ENCODE measurements at places on chromosomes 12 and 14. TPM values are rescaled to one million over a fixed set of nuclear protein-coding genes. Genes with fewer than 3 reads are reported as not detected.

DNA sequence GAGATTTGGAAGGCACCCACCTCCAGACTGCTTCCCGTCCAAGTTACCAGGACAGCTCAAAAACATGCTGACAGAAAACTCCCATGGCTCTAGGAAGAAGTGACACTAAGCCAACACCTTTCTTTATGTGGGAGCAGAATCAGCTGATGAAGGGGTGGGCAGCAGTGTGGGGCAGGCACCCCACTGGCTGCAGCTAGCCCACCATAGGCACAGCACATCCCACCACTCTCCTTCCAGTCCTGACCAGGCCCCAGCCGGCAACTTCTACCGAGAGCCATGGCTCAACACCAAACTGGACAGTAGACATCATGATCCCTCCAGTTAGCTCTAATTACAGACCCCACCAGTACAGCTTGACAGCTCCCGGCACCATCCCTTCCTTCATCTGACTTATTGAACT lies 45.0 kb downstream of the SH2B3 start:
- DNase-seq, result no peak

GRCh38 chr14:102508774-102509745 lies 516 bp downstream of the ANKRD9 start:
- DNase-seq, result peak; percentile 49

EPYC gene
- total RNA-seq, result not detected

SMCO2 gene
- total RNA-seq, result not detected

PTPN21 gene
- 17.7 TPM for total RNA-seq

GRCh38 chr12:87520968-87521367 lies 508.2 kb downstream of the C12orf50 start:
- no peak for DNase-seq

DNA sequence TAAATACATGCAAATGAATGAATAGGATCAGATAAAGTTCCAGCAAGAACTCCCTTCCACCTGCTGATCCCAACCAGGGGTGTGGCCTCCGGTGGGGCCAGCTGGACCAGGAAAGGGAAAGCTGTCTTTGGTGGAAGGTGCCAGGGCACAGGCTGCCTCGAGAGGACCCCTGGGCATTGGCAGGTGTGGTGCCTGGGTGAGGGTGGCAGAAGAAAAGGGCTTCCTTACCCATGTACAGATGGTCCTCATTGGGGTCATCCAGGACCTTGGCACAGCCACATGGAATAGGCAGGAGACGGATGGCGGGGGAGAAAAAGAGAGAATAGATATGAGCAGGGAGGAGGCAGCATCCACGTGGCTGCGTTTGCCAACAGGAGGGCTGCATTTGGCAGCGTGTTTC lies 36.4 kb downstream of the CAMKK2 start:
- DNase-seq, result no peak

GRCh38 chr14:62655166-62655565 lies 390.1 kb downstream of the KCNH5 start:
- no peak for DNase-seq

GRCh38 chr12:116806845-116807440 lies 68.8 kb downstream of the RNFT2 start:
- DNase-seq, result no peak

LTB4R gene
- 6.8 TPM for total RNA-seq

DNA sequence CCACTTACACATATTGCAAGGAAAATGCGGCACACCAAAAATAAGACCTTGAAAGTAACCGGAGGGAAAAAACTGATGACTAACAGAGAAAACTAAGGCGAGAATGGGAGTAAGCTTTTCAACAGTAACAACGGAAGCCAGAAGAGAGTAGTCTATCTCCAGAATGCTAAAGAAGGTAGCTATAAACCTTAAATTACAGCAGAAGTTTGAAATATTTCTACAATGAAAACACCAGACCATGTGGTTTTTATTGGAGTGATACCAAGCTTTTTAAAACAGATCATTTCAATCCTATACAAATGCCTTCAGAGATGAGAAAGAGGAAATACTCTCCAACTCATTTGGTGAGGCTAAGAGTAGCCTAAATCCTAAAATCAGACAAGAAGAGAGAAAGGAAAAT lies 209.5 kb downstream of the ANO6 start:
- DNase-seq, result no peak

MSRB3 gene
- 90.3 TPM for total RNA-seq

- no peak for DNase-seq
Observed at GRCh38 chr12:110023059-110023980, 24.1 kb downstream of the ANKRD13A start.

CBLN3 gene
- total RNA-seq, result 3.2 TPM

- no peak for DNase-seq
Observed at GRCh38 chr14:103517174-103517566, 5.5 kb downstream of the CKB start.

DNA sequence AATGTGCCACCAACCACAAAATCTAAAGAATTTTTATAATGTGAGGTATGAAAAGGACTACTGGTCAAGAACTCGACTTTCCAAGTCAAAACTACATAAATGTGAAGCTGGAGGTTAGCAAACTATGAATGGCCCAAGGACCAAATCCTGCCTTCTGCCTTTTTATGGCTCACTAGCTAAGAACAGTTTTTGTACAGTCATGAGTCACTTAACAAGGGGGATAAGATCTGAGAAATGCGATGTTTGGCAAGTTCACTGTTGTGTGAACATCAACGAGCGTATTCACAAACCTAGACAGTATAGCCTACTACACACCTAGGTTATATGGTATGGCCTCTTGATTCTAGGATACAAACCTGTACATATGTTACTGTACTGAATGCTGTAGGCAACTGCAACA lies 28.2 kb downstream of the FERMT2 start:
- no peak for DNase-seq

GRCh38 chr14:100376751-100377171 lies 53.6 kb downstream of the SLC25A47 start:
- DNase-seq, result no peak

- DNase-seq, result no peak
Observed at GRCh38 chr12:131263626-131264025, 309.9 kb downstream of the ADGRD1 start.

WSCD2 gene
- total RNA-seq, result 65.3 TPM

KRT80 gene
- not detected for total RNA-seq

Data from uterus (tissue), 4 donors.